ENCODE measurements at places on chromosomes 1 and 21.

DNA sequence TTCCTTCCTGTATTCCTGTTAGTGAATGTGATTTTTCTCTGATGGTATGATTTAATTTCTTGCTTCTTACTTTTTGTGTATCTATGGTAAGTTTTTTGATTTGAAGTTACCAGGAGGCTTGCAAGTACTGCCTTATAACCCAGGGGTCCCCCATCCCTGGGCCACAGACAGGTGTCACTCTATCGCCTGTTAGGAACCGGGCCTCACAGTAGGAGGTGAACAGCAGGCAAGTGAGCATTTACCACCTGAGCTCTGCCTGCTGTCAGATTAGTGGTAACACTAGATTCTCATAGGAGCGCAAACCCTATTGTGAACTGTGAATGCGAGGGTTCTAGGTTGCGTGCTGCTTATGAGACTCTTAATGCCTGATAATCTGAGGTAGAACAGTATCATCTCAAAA, 143.3 kb downstream of the RPS6KC1 start:
- DNase-seq = no peak

DNA sequence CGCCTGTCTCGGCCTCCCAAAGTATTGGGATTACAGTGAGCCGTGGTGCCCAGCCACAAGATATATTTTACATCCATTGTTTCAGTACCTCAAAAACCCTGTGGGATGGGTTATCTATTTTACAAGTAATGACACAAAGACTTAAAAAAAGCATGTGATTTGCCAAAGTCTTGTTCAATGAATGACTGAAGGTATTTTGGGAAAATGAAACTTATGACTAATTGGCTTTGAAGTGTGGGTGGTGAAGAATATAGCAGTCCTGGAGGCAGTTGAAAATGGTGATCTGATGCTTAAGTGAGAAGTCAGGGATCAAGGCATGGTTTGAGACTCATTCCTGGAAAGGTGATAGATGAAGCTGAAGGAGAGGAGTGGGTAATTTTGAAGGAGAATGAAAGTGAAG, 3.0 kb downstream of the SWT1 start:
- DNase-seq = no peak

DNA sequence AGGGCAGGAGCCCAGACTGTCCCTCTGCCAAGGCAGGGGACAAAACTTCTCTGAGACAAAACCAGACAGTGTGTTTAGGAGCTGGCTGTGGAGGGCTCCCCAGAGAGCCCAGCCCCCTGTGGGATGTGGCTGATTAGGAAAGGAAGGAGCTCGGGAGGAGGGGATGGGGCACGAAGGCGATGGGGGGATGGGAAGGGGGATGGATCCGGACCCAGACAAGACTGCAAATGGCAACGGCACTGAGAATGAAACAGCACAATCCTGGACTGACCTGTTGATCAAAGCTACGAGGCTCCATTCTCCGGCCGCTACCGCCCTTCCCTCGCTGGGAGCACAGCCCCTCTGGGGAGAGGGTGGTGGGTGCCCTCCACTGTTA, 33.1 kb downstream of the FOXO6 start:
- DNase-seq = no peak

DNA sequence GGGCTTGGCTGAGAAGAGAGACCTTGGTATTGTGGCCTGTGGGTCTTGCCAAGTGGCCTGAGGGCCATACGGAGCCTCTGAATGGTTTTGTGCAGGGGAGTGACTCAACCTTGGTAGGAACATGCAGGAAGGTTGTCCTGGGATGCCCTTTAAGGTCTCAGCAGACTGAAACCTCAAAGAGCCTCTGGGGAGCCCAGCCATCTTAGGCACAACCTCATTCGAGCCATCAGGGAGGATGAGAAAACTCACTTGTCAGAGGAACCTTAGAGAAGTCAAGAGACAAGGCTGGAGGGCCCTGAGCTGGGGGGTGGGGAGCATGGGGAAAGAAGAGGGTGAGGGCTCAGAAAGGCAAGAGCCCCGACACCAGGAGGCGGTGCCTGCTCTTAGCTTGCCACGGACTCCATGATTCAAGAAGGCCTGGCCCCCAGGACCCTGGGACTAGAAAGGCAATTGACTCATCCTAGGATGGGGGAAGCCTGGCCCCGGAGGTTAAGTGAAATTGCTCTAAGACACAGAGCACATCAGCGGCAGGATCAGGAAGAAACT, 13.0 kb downstream of the IFI6 start:
- DNase-seq = no peak

- DNase-seq = no peak
These were observed 16.2 kb upstream of the WDR26 start for GRCh38 chr1:224450561-224451350.

DNA sequence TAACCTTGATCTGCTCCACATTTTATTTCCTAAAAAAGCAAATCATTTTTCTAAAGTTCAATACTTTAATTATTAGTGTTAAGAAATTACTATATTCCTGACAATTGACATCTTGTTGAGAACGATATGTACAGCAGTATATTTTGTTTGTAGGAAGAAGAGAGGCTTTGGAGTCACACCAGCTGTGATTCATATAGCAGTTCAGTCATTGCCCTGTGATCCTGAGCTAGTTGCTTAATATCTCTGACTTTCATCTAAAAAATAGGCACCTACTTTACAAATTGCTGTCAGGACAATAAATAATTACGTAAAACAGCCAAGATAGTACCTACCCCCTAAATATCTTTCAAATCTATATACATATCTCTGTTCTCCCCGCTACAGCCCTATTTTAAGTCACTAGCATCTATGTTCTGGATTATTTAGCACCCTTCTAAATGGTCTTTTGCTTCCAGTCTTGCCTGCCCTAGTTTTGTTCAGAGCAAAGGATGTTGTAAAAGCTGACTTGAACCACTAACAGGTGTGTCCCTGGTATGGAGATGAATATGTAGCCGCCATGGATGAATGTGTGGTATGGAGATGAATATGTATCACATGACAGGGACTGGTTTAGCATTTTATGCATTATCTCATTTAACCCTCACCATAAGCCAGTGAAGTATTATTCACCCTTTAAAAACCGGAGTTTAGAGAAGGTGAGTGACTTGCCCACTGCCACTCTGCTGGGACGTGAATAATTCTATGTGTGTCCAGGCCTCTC, 42.2 kb downstream of the RNF220 start:
- DNase-seq = no peak

Measured in CD4-positive, alpha-beta T cell treated with Interleukin-2 at 100 ng/mL for 4 hours (primary cell).